ENCODE measurements at places on chromosomes 2 and 18.

DNA sequence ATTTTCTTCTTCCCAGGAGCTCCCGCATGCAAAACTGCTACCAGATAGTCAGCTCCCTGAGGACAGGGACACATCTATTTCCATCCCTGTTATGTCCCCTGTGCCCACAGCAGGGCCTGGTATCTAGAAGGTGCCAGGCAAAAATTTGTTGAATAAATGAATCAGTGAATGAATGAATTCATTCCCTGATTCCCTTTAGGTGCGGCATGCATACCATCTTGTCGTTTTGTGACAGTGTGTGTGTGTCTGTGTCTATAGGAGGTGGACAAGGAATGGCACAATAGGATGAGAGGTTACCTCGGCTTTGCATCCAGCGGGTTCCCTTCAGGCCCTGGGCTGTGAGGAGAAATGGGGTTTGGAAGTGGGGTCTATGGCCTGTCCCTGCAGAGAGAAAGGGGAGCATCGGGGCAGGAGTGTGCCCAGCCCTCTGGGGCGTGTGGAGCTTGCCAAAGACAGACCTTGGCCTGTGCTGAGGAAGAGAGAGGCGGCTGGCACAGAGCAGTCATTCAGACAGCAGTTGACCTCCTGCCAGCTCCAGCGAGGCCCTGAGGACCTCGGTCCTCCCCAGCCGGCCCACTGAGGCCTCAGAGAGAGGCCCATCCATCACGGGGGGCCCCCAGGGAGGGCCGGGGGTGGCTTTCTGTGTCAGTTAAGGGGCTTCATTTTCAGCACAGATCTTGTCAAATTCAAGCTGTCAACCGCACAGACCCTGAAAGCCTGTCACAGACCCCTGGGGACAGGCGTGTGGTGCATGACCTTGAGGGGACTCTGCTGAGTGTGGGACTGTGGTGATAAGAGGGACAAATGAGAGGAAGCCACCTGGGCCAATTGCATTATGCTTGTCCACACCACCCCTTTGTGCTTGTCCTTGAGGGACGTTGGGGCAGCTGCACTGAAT, 125.9 kb upstream of the CXCR4 start:
- DNase-seq = no peak

DNA sequence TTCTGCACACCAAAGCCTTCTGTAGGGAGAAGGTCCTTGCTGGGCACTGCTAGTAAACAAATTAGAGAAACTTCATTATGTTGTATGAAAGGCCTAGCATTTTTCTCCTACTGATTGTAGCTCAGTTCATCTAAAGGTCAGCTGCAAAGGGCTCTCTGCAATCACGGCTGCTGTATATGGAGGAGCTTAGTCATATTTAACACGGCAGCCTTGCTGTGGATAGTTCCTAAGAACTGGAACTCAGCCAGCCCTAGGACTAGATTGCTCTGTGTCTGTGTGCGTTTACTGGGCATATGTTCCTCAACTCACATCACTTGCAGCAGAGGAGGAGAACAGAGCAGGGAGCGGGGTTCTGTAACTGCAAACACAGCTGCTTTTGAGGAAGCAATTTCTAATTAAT, 1103.9 kb upstream of the KLHL29 start:
- no peak for DNase-seq

DNA sequence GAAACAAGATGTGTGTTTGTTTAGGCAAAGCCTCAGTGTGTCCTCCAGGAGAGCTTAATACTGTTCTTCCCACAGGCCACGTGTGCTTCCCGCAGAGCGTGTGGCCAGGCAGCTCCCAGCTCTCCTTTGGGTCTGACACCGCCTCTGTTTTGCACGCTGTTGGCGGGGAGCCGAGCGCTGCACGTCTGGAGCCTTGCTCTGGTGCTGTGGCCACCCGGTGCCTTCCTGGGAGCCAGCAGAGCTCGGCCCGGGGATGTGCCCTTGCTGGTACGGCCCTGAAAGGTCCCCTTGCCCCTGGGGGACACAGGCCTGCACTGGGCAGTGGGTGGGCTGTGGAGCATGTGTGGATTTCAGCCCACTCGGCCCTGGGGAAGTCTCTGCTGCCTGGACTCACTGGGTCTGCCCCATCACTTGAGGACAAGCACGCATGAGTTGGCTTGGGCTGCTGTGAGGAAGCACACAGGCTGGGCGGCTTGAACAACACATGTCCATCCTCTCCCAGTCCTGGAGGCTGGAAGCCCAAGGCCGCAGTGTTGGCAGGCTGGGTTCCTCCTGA, 160.7 kb upstream of the HDAC4 start:
- no peak for DNase-seq

GRCh38 chr18:32405588-32405987, 65.1 kb downstream of the GAREM1 start:
- no peak for DNase-seq

- DNase-seq = no peak
Observed at GRCh38 chr2:164896634-164897355, 55.2 kb upstream of the COBLL1 start.

DNA sequence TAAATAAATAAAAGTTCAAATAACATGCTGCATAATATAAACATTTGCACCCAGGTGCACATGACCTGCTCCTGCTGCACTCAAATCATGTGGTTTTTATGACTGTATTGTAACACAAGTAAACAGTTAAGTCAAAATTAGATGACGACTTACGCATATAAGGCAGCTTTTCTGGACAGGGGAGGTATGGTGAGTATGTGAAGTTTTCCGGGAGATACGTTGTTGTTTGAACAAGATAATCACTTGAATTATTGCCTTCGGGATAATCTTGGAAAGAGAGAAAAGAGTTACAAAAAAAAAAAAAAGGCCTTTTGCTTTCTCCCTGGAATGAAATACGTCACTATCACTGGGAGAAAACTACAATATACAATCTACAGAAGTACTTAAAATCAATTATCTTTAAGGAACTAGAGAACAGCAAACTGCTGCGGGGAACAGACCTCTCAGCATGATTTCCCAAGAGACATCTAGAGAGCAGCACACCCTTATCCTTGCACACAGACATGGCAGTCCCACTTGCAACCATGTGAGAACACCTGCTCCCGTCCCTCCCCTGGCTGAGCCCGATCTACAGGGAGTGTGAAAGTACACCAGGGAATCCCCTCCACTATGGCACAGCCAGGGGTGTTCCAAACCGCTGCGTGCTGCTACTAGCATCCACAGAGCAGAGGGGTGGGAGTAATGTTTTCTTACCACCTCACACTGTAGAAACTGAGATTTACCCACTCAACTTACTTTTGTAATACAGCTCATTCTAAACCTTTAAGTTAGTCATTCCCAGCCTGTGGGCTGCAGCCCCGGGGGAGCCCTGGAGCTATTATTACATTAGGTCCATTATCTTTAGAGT, 26.3 kb downstream of the B4GALT6 start:
- no peak for DNase-seq

DNA sequence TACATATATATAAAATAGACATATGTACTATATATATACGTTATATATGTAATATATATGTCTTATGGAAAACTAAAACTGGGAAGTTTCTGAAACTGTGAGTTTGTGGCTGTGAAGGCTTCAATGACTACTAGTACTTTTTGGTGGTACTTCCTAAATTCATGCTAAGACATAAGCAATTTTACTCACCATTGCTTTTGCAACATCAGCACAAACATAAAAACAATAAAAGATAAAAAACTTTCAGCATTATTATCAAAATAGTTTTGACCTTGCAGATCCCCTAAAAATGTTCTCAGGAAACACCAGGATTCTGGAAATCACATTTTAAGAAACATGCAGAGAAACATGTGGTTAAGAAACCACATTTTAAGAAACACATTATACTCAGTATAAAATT, 269.9 kb downstream of the PID1 start:
- no peak for DNase-seq
